Femur (tissue), 1 donor: ENCODE measurements at places on chromosomes 5 and 9.
A peak's percentile ranks its signal among the peaks of the same experiment; 100 is the strongest.

GRCh38 chr5:160419458-160420330 is 813 bp upstream of the SLU7 start:
- no peak for DNase-seq

DNA sequence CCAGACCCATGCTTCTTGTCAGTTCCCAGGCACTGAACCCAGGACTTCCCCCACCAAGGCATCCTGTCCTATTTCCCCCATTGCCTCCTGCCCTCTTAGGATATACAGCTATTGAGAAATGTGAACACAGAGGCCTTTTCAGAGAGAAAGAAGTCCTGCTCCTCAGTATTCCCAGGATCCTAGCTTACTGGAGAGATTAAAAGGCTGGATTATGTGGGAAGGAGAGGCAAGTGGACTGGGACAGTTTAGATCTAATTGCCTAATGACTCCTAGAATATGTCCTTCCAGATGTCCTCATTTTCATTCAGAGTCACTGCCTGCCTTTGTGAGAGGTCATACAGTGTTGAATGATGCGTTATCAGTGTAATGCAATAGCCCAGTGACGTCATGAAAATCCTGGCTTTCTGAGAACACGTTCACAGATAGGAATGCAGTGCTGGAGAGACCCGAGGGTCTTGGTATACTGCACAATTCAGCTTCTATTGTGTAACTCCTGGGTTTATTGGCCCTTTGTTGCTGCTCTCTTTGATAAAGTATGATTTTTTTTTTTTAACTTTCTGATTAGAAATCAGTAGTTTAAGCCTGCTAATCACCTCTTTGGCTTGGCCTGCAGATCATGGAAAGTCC is 26.2 kb downstream of the WWC1 start:
- no peak for DNase-seq

- DNase-seq = no peak
These were observed 49.3 kb upstream of the FANCC start for GRCh38 chr9:95366731-95367325.

GRCh38 chr5:179800071-179800695 is 6.4 kb downstream of the LTC4S start:
- no peak for DNase-seq

DNA sequence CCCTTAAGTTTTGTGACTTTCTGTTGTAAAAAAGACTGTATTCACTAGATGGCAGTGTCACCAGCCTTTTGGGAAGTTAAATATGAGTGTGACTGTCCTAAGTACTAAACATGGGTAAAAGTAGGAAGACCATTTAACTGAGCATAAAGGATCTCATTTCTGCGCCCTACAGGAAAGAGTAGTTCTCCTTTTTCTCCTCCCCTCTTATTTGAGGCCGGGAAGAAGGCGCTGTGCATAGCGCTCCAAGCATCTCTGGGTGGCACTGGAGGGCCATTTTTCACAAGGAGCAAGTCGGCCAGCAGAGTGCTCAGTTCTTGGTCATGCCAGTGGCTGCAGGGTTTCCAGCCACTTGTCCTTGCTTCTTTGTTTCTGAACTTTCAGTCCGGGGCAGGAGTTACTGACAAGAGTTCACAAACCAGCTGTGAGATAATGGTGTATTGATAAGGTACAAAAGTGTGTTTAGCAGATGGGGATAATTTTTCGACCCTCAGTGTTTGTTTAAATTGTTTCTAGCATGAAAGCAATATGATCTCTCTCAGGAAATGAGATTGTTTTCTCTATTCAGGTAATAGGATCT is 227.6 kb upstream of the DMRT1 start:
- DNase-seq = peak; percentile 89
